ENCODE measurements at places on chromosomes 4 and X. TPM values are rescaled to one million over a fixed set of nuclear protein-coding genes. Genes with fewer than 3 reads are reported as not detected.
A peak's percentile ranks its signal among the peaks of the same experiment; 100 is the strongest.

GRCh38 chr4:175946472-175947116, 119.0 kb upstream of the WDR17 start:
- DNase-seq = no peak

GRCh38 chr4:52904421-52904820, 42.3 kb downstream of the RASL11B start:
- DNase-seq = no peak

DNA sequence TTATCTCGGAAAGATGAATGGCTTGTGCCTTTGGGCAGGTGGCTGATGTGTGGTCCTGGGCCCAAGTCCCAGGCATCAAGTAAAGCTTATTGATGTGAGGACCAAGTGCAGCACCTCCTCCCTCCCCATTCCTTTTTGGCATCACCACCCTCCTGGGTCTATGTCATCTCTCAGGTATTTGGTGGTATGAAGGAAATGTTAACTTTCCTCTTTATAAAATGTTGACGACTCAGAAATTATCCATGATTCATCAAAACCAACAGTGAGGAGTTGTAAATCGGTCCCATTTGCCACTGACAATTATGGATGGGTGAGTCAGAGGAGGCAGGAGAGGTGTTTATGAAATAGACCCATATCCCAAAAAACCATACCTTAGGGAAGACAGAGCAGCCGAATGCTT, 229.4 kb upstream of the GATB start:
- no peak for DNase-seq

- DNase-seq = no peak
Observed at GRCh38 chr4:124484008-124484407, 228.5 kb downstream of the ANKRD50 start.

- no peak for DNase-seq
Observed at GRCh38 chrX:150338615-150339014, 24.5 kb upstream of the MAMLD1 start.

- DNase-seq = no peak
Observed at GRCh38 chr4:140640150-140640748, 71.5 kb upstream of the UCP1 start.

DNA sequence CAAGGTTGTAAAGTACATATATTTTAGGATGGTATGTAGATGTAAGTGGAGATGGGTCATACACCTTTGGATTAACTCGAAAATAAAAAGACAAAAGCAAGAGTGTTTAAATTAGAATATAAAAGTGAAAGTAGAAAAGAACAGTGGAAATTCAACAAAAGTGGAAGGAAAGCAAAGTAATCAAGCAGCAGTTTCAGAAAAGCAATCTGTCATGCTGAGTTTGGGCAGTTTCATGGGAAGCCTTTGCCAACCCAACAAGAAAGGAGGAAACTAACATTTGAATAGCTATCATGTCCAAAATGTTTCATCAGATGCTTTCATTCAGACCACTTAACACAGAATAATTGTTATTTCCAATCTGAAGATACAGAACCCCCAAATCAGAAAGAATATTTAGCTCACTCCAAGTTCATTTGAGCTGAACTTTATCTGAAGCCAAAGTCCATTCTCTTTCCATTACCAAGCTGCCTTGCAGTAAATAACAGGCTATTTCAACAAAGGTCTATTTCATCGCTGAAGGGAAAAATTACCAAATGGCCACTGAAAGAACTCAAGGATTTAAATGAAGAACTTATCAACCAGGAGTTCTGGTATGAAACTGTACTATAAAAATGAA, 1.8 kb upstream of the EXOSC9 start:
- DNase-seq = no peak

DNA sequence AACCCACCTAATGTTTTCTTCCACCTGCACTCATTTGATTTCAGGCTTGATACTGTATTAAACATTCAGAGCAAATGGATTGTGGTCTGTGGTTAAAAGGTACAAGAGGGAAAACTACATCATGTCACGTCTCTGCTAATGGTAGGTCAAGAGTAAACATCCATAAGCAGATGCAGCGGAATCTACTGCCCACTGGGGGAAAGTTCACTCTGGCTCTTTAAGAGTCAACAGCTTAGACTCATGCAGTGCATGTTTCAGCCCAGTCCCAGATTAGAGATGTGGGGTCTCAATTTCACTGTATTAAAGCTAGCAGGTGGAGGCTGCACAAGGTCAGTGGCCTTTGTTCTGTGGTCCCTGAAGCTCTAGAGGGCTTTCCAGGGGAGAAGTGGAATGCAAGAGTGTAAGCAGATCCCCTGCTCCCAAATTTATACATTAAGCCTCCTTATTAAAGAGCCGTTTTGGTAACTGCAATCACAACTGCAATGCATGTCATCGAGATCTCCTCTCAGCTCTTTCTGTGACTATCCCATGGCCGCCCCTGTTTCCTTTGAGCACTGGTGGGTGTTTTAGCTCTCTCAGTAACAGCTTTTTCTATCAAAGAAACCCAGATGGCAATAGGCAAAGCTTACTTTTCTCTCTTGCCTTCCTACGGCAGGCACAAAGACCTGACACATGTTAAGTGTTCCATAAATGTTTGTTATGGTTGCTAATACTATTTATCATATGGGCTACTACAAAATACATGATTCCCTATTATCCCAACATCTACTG, 53.4 kb downstream of the LDB2 start:
- DNase-seq = no peak

DNA sequence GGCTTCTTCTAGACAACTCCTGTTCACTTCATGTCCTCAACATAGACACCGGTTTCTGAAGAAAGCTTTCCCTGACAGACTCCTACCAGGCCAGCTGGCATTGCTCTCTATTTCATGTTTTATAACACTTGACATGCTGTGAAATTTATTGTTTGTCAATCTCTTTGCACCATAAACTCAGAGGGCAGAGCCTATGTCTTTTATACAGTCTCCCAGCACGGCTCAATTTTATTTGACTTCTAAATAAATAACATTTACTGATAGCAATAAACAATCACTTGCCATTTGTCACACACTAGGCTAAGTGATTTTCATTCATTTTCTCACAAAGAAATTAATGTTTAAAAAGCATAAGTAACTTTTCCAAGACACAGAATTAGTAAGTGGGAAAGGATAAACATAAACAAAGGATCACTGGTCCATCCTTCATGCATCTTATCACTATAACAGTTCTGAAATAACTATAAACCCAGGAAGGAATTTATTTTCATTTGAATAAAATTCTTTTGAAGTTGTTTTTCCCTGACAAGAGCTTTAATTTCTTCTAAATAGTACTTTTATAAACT, 577.6 kb downstream of the TECRL start:
- DNase-seq = no peak

- no peak for DNase-seq
Observed at GRCh38 chrX:3576886-3577501, 136.5 kb downstream of the PRKX start.

- peak; percentile 60 for DNase-seq
Observed at GRCh38 chr4:92120810-92121498, 182.8 kb upstream of the GRID2 start.

The UCP1 gene
- total RNA-seq = not detected
